ENCODE measurements at places on chromosomes 6 and 20.
A peak's percentile ranks its signal among the peaks of the same experiment; 100 is the strongest.

GRCh38 chr6:139882977-139883728, 508.7 kb upstream of the CITED2 start:
- DNase-seq, result no peak

- DNase-seq, result no peak
These were observed 53.6 kb downstream of the CDC40 start for GRCh38 chr6:110233770-110234374.

- DNase-seq, result peak; percentile 40
These were observed 2.0 kb downstream of the TRAM2 start for GRCh38 chr6:52574709-52575501.

DNA sequence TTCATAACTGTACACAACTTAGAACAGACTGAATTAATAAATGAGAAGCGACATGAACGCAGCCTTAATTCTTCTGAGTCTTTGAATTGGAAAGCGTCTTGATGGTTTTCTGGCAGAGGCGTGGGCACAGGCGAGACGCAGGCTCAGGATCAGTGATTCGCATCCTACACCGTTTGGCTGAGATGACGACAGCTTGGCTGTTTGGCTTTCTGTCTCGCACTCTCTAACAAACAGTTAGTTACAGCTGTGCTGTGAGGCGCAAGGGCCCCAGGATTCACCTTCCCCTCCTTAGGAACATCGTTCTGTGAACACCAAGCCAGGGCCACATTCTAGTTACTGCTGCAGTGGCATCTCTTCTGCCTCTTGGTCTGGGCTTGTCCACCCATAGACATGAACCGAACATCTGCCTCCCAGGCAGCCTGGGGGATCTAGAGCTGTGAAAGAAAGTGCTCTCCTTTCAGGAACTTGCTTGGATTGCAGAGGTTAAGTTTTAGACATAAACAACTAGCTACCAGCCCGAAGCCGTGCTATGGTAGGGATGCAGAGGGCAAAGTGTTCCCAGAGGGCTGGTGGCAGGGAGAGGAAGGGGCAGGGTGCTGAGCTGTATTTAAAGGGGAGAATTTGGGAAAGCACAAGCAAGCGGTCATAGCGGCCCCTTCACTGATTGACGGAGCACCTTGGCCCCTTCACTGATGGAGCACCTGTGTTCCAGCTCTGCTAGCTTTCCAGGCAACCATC, 49.6 kb downstream of the TCP11 start:
- DNase-seq, result no peak

GRCh38 chr20:258963-259362, 1.4 kb downstream of the DEFB132 start:
- no peak for DNase-seq

DNA sequence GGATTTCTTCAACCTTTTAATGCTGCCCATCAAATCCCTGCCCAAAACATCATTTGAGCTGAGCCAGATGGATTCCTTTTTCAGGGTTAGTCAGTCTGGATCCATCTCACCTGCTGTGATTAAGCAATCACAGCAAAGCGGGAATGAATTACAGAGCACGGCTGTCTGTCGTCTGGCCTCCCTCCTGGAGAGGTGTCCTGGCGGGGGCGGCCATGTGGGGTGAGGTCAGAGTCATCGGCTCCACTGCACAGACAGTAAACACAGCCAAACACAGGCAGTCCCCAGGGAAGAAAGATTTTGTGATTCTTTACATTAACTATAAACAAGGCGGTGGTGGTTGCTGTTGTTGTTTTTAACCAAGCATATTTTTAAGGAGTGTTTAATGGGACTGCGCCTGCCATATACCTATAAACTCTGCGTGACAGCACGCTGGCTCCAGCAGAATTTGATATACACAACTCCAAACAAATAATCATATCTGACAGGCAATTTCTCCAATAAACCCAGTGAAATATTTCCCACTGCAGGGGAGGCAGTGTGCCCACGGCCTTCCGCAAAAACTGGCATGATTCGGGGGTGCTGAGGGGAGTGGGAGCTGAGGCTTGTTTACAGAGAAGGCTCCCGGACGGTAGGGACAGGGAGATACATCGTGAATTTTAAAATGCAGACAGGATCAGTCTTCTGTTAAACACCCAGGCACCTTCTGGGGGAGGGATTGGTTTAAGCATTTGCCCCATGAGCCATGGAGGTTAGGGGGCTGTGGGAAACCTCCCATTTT, 232.0 kb upstream of the PMEPA1 start:
- no peak for DNase-seq

DNA sequence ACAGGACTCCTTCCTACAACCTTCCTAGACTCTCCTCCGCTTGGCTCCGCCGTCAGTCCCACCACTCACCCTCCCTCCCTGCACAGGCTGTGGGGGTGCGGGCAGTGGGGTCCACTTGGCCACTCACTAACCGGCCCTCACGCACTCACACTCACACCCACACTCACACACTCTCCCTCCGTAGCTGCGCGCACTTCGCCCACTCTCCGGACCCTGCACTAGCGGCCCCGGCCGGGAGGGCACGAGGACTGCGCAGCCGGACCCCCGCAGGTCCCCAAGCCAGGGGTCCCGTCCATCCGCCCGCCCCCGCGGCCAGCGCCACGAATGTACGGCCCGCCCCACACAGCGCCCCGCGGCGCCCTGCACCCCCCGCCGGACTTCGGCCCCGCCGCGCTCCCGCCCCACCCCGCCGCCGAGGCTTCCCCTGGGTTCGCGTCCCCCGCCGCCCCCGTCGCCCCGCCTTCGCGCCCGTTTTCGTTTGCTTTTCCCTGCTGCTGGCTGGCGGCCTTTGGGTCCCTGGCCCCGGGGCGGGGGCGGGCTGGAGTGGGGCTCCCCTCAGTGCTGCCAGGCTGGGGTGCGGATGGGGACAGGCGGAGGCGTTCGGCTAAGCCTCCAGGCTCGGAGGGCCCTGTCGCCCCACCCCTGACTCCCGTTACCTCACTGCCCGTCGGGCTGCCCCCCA, 23.0 kb upstream of the SLC22A7 start:
- no peak for DNase-seq

GRCh38 chr20:62971211-62971949, 18.9 kb downstream of the SLC17A9 start:
- DNase-seq, result no peak

- DNase-seq, result no peak
These were observed 111.2 kb upstream of the SIM1 start for GRCh38 chr6:100575921-100576320.

- DNase-seq, result no peak
These were observed 118.5 kb upstream of the SYNDIG1 start for GRCh38 chr20:24350923-24351368.

DNA sequence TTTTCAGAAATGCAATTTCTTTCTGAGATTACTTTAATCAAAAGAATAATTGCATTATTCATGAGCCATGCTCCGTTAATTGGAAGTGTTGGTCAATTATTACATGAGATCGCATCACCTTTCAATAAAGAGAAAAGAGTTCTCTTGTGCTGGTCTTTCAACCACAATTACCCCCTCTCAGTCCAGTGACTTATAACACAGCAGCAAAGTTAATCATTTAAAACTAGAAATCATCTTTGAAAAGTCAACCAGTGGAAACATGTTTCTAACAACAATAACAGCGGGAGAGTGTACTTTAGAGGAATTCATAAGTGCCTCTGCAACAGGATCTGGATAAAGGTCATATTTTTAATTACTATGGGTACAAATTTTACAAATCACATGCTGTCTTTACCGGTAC, 384.4 kb upstream of the AGPAT4 start:
- DNase-seq, result no peak

DNA sequence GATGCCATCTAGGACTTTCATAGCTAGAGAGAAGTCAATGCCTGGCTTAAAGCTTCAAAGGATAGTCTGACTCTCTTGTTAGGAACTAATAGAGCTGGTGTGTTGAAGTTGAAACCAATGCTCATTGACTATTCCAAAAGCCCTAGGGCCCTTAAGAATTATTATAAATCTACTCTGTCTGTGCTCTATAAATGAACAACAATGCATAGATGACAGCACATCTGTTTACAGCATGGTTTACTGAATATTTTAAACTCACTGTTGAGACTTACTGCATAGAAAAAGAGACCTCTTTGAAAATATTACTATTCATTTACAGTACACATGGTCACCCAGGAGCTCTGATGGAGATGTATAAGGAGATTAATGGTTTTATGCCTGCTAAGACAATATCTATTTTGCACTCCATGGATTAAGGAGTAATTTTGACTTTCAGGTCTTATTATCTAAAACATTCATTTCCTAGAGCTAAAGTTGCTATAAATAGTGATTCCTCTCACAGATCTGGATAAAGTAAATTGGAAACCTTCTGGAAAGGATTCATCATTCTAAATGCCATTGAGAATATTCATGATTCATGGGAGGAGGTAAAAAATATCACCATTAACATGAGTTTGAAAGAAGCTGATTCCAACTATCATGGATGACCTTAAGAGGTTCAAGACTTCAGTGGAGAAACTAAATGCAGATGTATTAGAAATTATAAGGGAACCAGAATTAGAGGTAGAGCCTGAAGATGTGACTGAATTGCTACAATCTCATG, 763.5 kb upstream of the MAP3K7 start:
- DNase-seq, result no peak

DNA sequence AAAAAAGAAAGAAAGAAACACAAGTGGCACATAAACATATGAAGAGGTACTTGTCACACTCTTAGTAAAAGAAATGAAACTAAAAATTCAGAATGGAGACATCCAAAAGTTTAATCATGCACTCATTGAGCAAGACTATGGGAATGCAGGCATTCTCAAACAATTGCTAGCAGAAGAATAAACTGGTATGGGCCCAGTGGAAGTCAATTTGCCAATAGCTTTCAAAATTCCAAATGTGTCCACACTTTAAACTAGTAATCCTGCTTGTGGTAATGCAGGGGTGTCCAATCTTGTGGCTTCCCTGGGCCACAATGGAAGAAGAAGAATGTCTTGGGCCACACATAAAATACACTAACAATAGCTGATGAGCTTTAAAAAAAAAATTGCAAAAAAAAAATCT, 97.4 kb downstream of the EPB41L2 start:
- DNase-seq, result no peak

GRCh38 chr6:112571488-112572270, 224.5 kb downstream of the RFPL4B start:
- DNase-seq, result no peak

DNA sequence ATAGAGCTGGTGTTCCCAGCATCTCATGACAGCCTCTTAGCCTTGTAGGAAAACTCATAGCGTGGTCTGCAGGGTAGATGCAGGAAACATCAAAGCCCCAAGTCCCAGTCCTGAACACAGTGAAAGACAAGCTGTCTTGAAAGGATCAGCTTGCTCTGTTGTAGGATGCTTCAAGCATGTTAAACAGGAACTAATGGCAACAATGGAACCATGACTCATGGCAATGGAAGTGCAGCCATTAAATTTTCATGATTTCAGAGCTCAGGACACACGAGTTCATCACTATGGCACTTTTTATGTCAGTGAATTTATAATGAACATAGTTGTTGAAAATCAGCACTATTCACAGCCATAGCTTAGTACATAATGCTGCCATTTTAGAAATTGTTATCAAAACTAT, 367.7 kb downstream of the KIF16B start:
- DNase-seq, result no peak

DNA sequence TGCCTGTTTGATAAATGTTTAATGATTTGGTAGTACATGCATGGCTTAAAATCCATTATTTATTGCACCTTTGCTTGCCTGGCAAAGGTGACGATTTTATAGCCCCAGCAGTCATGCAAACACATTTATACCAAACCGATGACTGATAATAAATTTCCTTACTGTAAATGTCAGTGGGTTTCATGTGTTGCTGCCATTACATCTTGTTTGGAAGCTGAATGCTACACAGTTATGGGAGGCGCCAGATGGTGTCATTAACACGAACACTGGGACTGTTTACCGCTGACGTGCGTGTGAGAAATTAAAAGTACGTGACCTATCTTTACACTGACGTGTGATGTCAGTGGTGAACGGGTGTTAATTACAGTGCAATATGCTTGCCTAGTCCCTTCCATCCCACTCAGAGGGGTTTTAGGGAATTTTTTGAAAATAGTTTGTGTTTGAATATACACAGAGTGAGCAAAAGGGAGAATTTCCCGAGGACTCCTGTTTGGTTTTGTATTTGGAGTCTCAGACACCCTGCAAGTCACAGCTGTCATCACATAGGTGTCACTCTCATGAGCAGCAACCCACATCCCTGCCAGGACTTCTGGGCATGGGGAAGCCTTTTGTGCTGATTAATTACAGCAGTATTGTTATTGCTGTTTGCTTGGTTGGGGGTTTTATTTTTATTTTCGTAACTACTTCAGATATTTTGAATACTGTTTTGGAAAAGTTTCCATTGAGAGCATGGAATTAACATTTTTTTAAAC, 151.8 kb upstream of the INSM1 start:
- DNase-seq, result no peak

DNA sequence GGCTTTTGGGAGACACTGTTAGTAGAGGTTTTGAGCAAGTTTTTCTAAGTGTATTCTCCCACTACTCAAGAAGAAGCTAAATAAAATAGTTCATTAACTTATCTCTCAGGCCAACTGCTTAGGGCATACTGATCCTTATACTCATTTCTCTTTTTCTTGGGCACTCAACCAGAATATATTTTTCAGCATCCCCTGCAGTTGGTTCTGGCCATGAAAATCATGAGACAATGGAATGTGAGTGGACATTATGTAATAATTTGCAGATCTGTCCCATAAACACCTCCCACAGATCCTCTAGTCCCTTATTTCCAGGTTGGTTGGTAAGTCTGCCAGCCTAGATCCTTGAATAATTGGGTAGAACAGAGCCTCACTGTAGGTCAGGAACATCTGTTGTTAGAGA, 136.7 kb downstream of the AIG1 start:
- no peak for DNase-seq

DNA sequence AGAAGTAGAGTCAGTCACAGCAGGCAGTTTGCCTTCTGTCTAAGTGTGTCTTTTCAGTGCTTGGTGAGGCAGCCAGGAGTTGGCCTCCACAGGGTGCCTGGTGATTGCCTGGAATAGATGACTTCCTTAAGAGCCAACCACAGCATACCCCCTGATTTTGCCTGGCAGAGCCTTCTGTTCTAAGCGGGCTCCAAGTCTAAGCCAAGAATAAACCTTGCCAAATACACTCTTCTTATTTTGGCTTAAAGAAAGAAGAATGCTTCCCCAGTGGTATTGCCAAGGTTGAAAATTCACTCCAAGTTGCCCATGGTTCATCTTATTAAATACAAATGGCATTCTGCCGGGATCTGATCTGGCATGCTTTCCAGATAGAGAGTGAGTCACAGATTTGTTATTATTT, 1424.8 kb upstream of the EYS start:
- no peak for DNase-seq

GRCh38 chr6:81834141-81834681, 81.7 kb upstream of the TENT5A start:
- DNase-seq, result no peak

- DNase-seq, result no peak
These were observed 244.8 kb upstream of the SYNCRIP start for GRCh38 chr6:85887461-85887860.

GRCh38 chr20:25050501-25051350, 7.2 kb downstream of the ACSS1 start:
- no peak for DNase-seq

DNA sequence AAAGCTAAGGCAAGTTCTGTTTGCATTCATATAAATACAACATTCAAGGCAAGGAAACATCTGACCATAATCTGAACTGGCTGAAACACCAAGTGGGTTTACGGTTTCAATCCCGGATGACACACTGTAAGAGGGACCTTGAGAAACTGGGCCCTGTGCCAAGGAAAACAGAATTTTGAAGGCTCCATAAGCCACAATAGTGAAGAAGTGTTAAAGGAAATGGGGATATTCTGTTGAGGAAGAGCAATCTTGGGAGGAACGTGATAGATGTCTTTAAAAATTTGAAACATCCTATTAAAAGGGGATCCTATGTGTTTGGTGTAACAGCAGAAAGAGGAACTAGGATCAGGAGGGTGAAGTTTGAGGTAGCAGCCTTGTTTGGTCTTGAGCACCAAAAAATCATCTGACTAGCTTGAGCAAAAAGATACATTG, 82.4 kb upstream of the TAB2 start:
- DNase-seq, result no peak
